Mesothelial cell of epicardium (in vitro differentiated cells): ENCODE measurements at places on chromosomes 3 and 15.

DNA sequence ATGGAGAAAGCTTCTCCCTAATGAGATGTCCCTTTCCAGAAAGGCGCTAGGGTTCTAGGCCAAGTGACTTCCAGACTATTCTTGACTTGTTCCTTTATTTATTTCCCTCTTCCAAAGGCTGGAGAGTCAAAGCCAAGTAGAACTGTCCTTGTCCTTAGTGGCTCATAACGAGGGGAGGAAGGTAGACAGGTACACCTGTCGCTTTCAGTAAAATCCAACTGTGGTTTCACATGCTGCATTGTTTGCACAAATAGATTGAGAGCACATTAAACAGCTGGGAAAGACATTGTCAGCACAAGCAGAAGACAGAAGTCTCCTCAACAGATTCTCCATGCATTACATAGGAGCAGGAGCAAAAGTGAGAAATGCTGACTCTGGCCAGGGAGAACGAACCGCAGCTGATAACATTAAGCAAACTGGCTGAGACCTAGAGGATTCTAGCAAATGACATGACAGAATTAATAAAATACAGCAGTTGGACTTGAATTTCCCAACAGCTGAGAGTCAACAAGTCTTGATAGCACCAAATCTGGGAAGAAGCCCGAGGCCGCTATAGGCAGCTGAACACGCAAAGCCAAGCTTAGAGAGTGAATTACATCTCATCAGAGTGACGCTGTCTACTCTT lies 227.7 kb downstream of the TLE3 start:
- no peak for DNase-seq

DNA sequence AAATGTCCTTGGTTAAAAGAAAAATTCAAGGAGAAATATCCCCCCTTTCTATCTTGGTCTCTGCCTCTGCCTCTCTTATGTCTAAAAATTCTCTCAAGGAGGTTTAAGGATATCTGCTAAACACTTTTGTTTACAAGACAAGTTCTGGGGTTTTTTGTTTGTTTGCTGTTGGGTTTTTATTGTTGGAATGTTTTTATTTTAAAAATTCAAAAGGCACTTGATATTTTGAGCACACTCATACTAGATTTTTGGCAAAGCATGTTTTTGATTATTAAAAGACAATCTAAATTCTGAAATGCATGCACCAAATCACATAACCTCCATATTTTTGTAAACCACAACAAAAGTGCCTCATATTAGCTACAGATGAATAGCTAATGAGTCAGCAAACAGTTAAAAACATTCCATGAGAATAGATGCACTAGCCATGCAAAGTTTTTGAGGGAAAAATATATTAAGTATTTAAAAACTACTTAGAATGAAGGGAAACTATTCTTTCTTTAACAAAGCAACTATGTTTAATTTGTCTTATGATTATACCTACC lies 84.6 kb downstream of the ZBTB20 start:
- no peak for DNase-seq

DNA sequence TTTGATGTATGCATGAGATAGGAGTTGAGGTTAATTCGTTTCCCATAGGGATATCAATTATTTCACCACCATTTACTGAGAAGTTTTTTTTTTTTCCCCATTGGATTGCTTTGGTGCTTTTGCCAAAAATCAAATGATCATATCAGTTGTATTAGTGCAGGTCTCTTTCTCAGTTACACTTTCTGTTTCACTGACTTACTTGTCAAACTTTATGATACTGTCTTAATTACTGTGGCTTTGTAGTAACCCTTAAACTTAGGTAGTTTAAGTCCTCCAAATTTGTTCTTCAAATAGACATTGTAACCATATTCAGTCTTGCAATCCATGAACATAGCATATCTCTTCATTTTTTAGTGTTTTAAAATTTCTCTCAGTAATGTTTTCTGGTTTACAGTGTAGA lies 259.9 kb upstream of the SLCO3A1 start:
- no peak for DNase-seq

GRCh38 chr3:182959474-182960350 lies 20.6 kb downstream of the DCUN1D1 start:
- DNase-seq: no peak

GRCh38 chr3:29319262-29319661 lies 38.4 kb downstream of the RBMS3 start:
- DNase-seq: no peak

DNA sequence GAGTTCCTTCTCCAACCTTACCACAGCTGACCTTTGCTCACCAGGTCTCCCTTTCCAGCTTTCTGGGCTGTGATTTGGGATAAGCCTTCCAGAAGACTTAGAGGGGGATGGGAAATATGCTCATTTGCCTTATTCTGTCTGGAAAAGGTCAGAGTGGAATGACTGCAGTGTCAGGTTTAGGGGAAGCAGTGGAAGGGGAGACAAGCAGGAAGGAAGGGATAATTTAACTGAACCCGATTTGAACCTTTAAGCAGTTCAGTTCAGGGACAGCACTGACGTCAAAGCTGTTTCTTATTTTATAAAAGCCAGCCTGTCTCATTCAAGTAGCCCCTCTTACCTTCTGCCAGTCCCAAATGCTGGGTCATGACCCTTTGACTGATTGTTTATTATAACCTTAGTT lies 418.4 kb upstream of the RARB start:
- DNase-seq: no peak

DNA sequence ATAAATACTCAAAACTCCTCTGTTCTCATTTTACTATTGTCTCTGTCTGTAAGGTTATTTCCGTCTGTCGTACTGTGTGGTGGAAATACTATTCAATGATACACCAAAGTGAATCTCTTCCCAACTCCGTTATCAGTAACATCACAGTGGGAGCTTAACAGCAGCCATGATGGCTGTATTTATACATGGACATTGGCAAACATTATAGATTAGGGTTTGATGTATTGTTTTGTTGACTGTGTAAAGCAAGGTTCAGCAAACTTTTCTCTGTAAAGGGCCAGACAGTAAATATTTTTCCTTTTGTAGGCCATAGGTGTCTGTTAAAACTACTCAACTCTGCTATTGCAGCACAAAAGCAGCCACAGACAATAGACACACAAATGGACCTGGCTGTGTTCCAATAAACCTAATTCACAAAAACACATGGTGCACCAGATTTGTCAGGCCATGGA lies 23.2 kb downstream of the LIPC start:
- no peak for DNase-seq

DNA sequence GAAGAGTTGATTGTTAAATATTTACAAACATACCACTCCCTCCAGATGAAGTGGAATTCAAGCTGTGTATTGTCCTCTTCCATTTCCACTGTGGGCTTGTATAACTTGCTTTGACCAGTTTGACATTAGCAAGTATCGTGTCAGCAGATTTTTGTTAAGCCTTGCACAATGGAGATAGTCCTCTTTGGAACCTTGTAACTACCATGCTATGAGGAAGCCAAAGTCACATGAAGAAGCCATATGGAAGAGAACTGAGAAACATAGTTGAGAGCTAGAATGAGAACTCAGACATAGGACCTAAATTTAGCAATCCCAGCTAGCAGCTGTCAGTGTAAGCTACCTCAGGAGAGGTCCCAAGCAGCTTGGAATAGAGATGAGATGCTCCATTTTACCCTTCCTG lies 889.2 kb downstream of the PDCD6IP start:
- no peak for DNase-seq

DNA sequence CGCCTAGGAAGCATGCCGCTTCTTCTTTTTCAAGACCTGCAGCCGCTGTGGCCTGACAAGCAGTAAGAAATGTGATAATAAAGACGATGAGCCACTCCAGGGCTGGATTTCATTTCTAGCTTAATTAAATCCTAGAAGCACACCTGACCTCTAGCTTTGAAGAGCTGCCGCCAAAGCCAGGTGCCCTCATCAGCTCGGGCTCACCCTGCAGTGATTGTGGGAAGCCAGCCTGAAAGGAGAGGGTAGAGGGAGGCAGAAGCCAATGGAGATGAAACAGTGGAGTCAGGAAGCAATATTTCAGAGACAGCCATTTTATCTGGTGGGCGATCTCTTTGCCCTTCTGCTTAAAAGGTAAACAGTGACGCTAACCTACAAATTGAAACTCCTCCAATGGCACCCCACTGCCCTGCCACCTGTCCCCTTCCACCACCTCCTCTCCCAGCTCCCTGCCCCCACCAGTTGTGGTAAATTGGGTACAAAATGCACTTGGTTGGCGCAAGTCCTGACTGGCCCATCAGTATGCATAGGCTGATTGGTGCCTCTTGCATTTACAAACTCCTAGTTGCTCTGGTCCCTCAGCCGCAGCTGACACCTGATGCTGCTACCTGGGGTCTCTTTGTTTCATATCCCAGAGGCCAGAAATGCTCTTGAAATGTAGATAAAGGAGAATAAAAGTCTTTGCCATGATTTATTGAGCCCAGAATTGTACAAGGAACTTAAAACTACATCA lies 385.3 kb downstream of the PDCD6IP start:
- DNase-seq: no peak

DNA sequence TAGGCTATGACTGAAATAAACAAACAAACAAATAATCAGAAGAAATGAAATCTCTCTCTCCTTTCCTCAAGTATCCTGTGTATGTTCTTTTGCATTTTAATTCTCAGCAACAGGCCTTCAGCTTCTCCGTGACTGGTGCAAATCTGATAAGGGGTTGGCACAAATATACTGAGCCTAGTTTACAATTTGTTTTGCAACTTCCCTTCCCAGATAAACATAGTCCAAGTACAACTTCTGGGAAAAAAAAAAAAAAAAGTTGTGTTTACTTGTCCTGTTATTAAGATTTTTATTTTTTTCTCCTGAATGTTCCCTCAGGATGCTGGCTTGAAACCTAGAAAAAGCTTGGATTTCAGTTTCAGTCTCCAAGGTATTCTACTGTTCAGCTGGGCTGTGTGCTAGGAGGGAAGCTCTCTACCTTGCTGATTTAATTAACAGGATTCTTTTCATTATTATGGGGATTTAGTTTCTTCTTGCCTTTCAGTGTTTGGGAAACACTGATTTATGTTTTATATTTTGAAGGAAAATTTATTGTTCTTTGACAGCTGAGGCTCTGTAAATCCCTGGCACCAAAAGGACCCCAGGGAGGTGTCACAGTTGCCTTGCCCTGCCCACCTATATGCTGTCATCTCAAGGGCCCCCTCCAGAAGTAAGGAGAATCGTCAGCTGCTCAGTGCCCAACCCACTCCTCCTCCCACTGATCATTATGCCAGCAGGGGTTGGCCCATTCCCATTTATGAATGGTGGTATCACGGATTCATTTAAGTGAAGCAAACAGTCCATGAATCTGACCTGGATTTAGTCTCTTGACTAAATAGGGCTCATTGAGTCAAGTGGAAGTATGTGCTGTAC lies 185.2 kb downstream of the MEIS2 start:
- DNase-seq: no peak

GRCh38 chr3:134251731-134252391 lies 1.2 kb upstream of the RYK start:
- no peak for DNase-seq

DNA sequence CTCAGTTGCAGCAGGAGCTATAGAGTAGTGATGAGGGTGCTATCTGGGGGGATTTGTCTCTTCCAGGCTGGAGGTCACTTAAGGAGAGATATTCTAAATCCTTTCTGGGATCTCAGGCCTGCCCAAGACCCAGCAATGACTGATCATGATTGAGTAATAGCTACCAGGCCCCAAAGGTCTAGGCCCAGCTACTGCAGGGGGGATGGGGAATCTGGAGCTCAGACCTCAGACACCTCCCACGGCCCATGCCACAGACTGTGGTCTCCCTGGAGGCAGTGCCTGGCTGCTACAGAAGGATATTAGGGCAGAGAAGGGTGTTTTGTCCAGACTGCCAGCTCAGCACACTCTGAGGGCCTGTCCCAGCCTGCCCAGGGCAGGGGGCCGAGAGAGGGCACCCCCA lies 6.9 kb downstream of the SLC38A3 start:
- DNase-seq: no peak

DNA sequence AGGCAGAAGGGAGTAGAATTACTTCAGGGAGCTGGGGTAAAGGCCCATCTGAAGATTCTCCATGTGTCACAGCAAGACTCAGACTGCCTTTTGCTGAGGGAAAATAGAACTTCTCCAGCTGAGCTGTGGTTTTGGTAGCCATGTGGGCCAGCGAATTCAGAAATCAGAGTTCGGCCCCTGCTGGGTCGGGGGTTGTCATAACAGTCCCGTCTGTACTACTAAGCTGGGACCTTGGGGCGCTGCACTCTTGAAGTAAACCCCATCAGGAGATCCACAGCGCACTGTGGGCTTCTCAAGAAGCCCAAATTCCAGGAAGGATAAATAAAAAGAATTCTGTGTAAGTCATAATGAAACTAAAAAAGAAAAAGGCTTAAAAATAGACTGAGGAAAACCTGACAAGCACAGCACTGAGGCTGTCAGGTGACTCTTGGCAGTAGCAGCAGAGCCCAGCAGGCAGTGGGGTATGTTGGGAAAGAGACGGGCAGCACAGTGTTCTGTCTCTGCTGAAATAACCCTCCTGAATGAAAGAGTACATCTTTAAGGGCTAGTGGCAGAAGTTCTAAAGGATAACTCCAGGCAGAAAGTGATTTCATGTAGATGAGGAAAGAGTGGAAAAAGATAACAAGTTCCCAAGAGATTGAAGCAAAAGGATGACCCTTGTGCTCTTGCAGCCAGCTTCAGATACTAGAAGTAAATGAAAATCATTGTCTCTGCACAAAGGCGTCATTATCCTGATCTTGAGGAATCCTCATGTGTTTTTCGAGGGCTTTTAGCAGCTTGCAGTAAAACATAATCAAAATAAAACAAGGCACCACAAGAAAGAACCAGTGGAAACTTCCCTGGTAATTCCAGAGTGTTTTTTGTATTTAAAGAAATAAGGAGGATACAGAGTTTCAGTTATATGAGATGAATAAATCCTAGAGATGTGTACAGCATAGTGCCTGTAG lies 74.5 kb downstream of the RAB7A start:
- DNase-seq: no peak

DNA sequence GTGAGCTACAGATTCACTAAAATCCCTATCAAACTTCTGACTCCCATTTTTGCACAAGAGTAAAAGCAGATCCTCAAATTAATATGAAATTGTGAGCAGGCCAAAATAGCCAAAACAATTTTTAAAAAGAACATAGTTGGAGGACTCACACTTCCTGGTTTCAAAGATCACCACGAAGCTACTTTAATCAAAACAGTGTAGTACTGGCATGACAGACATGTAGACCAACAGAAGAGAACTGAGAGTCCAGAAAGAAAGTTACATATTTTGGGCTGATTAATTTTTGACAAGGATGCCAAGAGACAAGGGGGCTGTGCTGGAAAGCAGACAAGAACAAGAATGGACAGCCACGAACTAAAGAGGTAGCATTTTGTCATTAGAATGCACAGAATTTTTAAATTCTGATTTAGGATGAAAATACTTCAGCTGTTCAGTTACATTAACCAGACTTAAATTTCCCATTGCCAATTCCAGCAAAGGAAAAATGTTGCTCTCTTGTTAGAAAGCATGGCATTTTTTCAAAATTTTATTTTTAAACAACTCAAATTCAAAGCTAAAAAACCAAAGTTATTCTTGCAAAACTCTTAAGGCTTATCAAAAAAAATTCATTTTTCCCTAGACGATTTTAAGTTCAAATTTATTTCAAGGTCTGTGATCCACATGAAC lies 14.0 kb downstream of the RYK start:
- DNase-seq: no peak

DNA sequence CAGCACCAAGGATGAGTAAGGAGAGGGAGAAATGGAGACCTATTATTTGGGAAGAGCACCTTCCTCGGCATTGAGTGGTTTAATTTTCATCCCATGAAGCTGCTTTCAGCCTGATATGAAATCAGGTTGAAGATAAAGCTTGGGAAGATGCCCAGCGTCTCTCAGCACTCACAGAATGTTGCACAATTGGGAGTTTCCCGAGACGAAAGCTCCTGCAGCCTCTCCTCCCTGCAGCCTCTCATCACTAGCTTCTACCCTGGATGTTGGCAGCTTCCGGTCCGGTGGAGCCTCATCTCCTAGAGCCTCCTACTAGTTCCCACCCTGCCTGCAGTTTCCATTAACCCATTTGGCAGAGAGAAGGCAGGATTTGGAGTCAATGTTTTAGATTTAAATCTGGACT lies 40.3 kb downstream of the EDEM1 start:
- no peak for DNase-seq
